NCI-H1436 treated with DMSO at 0.1 percent for 48 hours (cell line): ENCODE measurements at places on chromosomes 3 and 15.

- no peak for DNase-seq
Measured at GRCh38 chr15:41928637-41929620, 35.1 kb upstream of the SPTBN5 start.

DNA sequence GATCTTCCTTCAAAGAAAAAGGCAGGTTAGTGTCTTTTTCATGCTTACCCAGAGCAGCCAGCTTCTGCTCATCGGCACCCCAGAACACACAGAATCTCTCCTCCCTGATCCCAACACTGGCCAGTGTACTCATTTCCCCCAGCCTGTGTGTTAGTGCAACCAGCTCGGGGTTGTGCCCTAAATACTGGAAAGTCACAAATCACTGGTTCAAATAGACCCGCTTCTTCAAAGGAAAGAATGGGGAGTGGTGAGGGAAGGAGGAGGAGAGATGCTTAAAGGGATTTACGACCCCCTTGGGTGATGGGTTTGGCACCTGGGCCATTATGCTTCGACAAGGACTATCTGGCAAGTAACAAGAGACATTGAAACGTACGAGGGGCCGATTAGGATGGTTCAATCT lies 114.0 kb downstream of the FOXB1 start:
- peak; percentile 65 for DNase-seq

- no peak for DNase-seq
Measured at GRCh38 chr3:123042413-123042812, 14.8 kb upstream of the SEMA5B start.

GRCh38 chr15:34582461-34583371 lies 735 bp downstream of the GOLGA8B start:
- no peak for DNase-seq

GRCh38 chr3:108102420-108103039 lies 11.7 kb upstream of the CD47 start:
- no peak for DNase-seq

GRCh38 chr3:126551121-126551838 lies 7.5 kb downstream of the C3orf22 start:
- DNase-seq = no peak

GRCh38 chr3:73029321-73029796 lies 32.1 kb upstream of the EBLN2 start:
- DNase-seq = no peak

DNA sequence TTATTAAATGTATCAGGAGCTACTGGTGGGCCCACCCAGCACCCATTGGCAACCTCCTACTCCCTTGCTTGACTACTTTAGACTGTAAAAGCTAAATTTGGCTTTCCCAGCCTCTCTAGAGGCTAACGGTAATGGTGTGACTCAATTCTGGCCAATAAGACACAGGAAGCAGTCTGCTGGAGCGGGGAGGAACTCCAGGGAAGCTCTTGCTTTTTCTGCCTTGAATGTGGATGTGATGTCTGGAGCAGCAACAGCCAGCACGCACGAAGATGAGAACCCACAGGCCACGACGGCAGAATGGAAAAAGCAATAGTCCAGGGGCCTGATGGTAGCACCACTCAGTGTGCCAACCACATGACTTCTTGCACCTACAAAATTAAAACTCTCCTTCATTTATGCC lies 39.9 kb downstream of the RAB6B start:
- DNase-seq = no peak

GRCh38 chr3:9934235-9934621 lies 594 bp downstream of the CRELD1 start:
- no peak for DNase-seq
